ENCODE measurements at places on chromosomes 11 and 22.

DNA sequence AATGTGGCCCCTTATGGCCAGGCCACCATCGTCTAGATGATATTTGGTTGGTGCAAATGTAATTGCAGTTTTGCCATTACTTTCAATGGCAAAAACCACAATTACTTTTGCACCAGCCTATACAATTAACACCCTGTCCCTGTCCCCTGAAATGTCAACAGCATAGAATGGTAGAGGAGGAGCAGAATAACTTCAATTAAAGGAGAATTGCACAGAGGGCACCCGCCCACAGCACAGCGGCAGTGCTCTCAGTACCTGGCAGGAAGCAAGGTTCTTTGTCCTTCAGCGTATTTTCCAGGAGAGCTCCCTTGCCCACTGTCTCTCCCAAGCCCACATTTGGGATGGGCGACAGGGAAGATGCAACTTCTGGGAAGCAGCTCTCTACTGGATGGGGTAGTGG is 115.3 kb downstream of the TRIM29 start:
- DNase-seq, result no peak

- DNase-seq, result no peak
Measured at GRCh38 chr11:89922195-89922660, at the start of gene TRIM49D1. Gene TRIM49D1 (minus strand): TSS chr11:89922245. CDS start chr11:89917710, 4,535 bp downstream.

GRCh38 chr22:47805394-47805935 is 1043.0 kb downstream of the TBC1D22A start:
- DNase-seq, result no peak

GRCh38 chr11:129590753-129591475 is 215.3 kb downstream of the BARX2 start:
- no peak for DNase-seq

GRCh38 chr11:1871531-1871930 is 18.6 kb downstream of the LSP1 start:
- no peak for DNase-seq

DNA sequence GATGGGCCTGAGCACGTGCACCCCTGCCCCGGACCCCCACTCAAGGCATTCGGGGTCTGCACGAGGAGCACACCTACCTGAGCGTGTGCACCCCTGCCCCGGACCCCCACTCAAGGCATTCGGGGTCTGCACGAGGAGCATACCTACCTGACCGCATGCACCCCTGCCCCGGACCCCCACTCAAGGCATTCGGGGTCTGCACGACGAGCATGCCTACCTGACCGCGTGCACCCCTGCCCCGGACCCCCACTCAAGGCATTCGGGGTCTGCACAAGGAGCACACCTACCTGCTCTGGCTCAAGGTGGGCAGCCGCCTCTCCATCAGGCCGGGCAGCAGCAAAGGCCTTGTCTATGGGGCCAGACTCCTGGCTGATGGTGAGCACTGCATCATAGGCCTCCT is 48.7 kb upstream of the LRRC32 start:
- no peak for DNase-seq

DNA sequence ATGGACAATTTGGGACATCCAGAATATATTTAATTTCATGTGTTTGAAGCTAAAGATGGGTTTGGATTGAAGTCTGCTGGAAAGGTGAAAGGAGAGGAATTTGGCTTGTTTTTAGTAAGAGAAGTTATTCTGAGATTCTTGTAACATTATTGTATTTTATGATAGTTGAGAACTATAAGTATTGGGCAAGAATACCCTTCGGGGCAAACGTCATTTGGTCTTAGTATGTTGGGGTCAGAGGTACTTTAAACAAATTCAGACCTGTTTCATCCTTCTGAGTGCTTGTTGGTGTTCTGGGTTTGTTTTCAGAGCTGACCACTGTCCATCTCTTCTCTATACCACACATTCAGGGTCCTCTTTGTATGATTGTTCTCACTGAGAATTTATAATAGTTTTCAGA is 19.5 kb downstream of the PANX1 start:
- no peak for DNase-seq

DNA sequence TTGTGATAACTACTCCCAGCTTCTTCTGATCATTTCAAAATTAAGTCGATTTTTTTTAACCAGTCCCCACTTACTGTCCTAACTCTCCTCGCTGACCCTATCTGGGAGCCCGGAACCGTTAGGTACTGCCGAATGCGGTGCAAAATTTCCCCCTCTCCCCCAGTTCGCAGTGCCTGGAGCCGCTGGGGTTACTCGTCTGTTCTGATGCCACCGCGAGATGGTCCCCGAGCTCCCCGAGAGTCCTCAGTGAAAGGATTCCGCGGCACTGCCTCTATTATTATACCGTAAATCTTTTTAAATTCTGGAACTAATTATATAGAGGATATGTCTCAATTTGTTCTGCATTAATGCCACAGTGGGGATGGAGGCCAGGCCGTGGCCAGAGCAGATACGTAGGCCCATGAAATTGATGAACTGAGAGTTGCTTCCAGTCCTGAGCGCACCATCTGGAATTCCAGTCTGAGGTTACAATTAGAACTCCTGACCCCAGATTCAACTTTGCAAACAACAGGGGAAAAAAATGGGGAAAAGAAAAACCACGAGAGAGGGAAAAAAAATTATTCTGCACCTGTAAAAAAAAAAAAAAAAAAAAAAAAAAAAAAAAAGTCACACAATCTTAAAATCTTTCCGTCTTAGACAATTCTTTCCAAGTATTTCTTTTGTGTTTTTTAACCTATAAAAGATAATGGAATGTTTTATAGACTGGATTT is 4.3 kb upstream of the WT1 start:
- no peak for DNase-seq

DNA sequence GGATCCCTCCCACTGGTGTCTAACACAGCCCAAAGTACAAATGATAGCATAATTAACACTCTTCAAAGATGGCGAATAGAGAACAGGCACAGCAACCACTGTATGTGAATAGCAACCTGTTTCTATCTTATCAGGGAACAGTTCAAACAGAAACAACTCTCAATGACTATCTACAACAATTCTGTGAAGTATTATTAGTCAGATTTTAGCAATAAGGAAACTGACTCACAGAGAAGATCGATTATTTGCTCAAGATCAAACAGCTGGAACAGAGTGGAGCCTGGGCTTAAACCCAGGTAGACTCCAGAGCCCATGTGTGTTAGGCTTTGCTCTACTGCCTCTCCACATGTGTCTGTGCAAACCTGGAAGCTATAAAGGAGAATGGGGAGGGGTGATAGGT is 88.7 kb downstream of the C11orf58 start:
- no peak for DNase-seq

DNA sequence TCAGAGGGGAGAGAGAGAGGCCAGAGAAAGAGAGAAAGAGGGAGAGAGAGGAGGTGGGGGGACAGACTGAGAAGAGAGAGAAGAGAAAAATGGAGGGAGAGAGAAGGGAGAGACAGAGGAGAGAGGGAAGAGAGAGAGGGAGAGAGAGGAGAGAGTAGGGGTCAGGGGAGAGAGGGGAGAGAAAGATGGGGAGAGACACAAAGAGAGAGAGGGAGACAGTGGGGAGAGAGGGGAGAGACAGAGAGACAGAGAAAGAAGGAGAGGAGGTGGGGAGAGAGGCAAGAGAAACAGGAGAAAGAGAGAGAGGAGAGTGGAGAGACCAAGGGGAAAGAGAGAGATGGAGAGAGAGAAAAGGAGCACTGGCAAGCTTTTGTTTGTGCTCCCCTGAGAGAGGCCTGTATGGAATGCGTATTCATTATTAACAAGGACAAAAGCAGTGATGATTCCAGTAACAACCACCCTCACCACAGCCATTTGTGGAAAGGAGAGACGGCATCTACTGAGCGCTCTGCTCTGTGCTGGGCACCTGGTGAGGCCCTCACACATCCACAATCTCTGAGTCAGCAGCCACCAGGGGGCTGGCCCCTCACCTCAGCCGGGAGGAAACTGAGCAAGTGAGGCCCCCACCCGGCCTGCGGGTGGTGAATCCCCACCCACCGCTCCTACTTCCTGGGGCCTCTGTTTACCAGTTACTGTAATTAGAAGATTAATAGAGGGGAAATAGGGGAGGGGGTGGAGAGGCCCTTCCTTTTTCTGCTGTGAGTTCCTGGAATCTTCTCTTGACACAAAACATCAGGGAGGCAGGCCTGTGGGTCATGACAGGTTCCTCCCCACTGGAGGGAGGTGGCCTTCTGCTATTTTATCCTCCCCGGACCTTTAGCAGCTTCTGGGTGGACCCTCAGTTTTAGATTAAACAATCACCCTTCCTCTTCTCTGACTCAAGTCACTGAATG is 14.6 kb upstream of the MIAT start:
- no peak for DNase-seq

- peak; percentile 33 for DNase-seq
Measured at GRCh38 chr11:30697032-30697431, 110.9 kb upstream of the MPPED2 start.

DNA sequence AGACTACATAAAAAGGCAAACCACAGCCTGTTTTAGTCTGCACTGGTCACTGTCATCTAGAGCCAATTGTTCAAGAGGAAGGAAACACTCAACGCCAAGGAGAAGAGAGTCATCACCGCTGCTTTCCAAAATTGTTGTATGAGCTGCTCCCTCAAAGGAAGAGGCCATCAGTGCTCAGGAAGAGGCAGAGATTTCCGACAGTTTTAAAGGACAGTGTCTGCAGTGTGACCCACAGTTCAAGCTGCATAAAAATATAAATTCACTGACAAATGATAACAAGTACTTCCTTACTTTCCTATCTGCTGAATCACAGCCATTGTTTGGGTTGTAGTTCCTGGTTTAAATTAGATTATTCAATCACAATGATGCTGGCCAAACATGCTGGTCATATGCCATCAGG is 16.4 kb downstream of the PRCP start:
- DNase-seq, result no peak

DNA sequence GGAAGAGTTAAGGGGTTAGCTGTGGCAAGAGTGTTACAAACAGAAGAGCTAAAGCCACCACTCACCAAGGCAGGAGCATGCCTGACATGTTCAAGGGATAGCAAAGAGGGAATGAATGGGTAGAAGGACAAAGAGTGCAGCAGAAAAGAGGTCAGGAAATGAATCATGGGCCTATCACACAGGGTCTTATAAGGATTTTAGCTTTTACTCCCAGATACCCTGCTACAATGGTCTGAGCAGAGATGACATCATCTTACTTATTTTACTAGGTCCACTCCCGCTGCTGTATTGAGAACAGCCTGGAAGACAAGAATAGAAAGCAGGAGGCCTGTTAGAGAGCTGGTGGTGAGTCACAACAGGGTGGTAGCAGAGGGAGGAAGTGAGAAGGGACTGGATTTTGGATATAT is 9.8 kb downstream of the TRAF6 start:
- no peak for DNase-seq

DNA sequence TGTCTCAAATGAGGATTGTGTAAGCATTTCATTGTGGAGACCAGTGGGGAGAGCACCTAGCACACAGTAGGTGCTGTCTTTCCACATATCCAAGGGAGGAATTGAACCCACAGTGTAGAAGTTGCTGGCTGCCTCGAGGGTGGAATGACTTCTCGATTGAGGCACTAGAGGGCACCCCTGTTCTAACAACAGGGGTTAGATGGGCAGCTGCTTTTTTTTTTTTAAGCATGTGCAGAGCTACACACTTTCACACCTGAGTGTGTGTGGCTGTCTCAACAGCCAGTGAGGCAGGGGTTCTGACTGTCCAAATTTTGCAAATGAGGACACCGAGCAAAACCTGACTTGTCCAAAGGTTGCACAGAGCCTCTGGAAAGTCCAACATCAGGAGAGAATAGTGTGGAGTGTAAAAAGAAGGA is 118.2 kb upstream of the CRYBB3 start:
- DNase-seq, result no peak

GRCh38 chr11:72702096-72702495 is 27.9 kb upstream of the PDE2A start:
- no peak for DNase-seq

GRCh38 chr11:121762820-121763219 is 310.1 kb upstream of the SORL1-AS1 start:
- peak; percentile 51 for DNase-seq

DNA sequence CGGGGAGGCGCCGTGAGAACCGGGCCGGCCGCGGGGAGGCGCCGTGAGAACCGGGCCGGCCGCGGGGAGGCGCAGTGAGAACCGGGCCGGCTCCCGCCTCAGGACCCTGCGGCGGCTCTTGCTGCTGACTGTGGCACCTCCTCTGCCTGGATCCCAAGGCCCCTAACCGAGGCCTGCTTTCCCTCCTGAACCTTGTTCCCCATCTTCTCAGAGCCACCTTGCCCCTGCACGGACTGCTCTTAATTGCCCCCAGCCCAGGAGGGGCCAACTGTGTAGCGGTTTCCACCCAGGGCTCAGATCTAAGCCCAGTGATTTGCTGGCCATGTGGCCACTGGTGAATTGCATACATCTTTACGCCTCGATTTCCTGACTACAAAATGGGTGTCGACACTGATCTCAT is 112.2 kb upstream of the B3GAT1 start:
- no peak for DNase-seq

GRCh38 chr11:69114811-69115523 is 40.8 kb upstream of the SMIM38 start:
- DNase-seq, result no peak

GRCh38 chr11:109940816-109941215 is 152.4 kb upstream of the ZC3H12C start:
- DNase-seq, result no peak
